Head of caudate nucleus (tissue), 42 donors: ENCODE measurements at places on chromosomes 12 and 14.
A peak's percentile ranks its signal among the peaks of the same experiment; 100 is the strongest.

- no peak for DNase-seq
Measured at GRCh38 chr12:76830436-76830835, 48.4 kb downstream of the CSRP2 start.

DNA sequence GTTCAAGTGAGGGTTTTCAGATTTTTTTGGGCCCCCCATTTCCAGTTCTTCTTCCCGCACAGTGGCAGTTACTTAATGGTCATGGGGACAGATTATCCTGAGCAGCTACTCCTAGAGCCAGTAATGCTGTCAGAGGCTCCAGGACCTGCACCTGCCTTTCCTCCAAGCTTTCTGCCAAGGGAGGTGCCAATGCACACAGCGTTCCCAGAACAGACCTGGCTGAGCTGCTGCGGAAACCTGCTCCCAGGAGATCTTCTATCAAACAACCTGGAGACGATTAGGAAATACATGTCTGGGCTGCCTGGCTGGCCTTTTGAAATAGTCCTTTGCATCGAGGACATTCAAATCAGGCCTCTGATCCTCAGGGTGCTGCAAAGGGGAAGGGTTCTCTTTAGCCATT, 120.9 kb downstream of the SLC8A3 start:
- DNase-seq = no peak

- DNase-seq = peak; percentile 71
Measured at GRCh38 chr12:54993181-54993835, 8.7 kb upstream of the TESPA1 start.

- no peak for DNase-seq
Measured at GRCh38 chr12:89960011-89960507, 251.4 kb upstream of the ATP2B1 start.
